ENCODE measurements at places on chromosomes 7 and 10. TPM values are rescaled to one million over a fixed set of nuclear protein-coding genes. Genes with fewer than 3 reads are reported as not detected.
A peak's percentile ranks its signal among the peaks of the same experiment; 100 is the strongest.

- no peak for DNase-seq
These were observed 288.1 kb upstream of the PRKCQ start for GRCh38 chr10:6868036-6868725.

GRCh38 chr10:101843032-101844021 is at the start of gene KCNIP2:
Gene KCNIP2, minus strand, starts transcription at chr10:101843800. Its CDS starts 232 bp downstream, at chr10:101843568.
- peak; percentile 30 for DNase-seq

DNA sequence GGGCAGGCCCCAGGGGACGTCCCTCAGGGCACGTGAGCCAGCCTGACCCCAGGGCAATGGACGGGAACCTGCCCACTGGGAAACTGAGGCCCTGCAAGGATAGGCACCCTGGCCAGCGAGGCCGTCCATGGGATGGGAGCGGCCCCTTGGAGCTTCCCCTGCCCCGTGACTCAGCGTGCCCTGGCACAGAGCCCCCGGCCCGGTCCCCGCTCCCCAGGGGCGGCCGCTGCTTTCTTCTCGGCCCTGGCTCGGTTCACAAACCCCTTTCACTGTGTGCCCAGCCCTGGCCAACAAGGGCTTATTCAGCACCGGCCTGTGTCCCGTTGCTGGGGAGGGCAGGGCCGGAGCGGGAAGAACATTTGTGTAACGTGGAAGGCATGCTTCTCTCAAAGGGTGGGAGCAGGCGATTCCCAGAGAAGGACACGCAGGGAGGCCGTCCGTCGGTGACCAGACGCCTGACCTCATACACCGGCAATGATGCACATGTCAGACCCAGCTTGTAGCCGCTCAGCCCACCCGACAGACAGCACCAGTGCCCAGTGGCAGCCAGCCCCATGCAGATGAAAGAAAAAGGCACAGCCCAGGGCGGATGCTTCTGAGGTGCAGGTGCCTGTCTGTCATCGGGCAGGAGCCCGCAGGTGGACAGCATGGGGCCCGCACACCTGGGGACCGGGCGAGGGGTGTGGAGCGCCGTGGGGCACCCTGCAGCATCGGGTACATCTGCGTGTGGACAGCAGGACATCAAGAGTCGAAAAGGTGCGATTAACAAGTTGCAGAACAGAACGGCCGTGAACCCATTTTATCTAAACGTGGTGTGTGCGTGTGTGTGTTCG is 94.5 kb downstream of the PDGFA start:
- DNase-seq, result no peak

DOCK1 gene
- 24.4 TPM for total RNA-seq

GRCh38 chr7:4781366-4782069 is 6.1 kb downstream of the AP5Z1 start:
- DNase-seq, result no peak

DNA sequence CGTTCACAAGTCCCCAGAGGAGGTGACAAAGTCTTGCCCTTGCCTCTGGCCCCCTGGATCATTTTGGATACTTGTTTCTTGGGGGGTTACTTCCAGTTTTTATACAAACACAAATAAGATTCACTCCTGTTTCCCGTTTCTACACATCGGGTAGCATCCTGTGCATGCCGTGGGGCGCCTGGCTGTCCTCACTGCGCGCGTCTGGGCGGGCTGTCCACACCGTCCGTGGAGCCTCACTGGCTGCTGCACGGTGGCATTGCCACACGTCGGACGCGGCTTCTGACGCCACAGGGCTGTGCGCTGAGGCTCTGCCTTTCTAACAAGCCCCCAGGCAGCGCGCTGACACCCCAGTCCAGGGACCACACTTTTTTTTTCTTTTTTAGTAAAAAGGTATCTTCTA is 18.4 kb downstream of the BNIP3 start:
- DNase-seq, result peak; percentile 63

GRCh38 chr10:25699631-25700030 is 234.4 kb upstream of the MYO3A start:
- DNase-seq, result no peak

DNA sequence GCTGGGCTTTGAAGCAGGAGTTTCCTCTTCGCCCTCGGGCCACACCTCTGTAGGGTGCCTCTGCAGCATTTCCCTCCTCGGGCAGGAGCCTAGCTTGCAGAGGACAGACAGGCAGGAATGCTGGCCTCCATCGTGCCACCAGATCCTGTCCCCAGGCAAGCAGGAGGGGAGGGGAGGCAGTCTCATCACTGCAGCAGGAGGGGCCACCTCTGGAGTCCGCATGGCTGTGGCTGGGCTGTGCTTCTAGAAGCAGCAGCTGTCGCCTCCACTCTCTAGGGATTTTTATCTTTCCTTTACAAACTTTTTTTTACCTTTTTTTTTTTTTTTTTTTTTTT is 181.4 kb downstream of the CUX1 start:
- no peak for DNase-seq
